SW 1271 (cell line): ENCODE measurements at places on chromosomes 1 and 21.
A peak's percentile ranks its signal among the peaks of the same experiment; 100 is the strongest.

DNA sequence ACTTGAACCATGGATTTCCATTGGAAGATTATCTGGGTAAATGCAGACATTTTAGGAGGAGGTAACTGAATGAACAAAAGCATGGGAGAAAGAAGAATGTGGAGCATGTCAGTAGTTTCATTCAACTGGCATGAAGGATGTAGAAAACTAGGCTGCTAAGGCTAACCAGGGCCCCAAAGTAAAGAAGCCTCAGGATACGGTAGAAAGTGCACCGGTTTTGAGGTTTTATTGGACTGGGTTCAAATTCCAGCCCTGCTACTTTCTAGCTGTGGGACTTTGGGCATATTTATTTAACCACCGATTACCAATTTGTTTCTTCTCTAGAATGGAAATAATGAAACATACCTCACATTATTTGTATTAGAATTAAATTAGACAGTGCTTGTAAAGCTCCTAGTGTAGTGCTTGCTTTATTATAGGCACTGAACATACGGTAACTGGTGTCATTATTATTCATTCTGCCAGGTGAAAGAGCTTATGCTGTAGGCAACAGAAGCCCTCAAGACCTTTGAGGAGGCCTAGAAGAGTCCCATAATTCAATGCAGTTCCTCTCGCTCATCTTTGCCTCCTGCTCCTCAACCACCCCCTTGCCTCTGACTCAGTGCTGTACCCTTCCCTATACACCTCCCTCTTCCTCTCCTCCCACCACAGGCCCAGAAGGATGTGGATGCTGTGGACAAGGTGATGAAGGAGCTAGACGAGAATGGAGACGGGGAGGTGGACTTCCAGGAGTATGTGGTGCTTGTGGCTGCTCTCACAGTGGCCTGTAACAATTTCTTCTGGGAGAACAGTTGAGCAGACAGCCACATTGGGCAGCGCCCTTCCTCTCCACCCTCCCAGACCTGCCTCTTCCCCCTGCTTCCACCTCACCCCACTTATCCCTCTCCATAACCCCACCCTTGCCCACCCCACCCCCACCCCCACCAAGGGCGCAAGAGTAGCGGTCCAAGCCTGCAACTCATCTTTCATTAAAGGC is 2.5 kb upstream of the CHTOP start:
- no peak for DNase-seq

GRCh38 chr21:18499761-18500376 is 96.3 kb upstream of the TMPRSS15 start:
- DNase-seq, result peak; percentile 12

DNA sequence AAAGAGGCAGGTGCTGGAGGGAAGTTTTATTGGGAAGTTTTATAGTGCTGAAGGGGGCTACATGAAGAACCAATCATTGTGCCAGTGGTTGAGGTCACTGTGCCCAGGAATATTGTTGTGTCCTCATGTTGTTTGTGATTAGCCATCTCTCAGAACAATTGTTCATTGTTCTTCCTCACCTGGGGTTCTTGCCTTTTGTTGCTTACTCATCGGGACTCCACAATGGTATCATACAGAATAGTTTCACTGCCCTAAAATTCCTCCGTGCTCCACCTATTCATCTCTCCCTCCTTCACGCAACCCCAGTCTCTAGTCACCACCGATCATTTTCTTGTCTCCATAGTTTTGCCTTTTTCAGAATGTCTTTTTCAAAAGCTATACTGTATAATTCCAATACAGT is 38.9 kb upstream of the CDC14A start:
- no peak for DNase-seq

DNA sequence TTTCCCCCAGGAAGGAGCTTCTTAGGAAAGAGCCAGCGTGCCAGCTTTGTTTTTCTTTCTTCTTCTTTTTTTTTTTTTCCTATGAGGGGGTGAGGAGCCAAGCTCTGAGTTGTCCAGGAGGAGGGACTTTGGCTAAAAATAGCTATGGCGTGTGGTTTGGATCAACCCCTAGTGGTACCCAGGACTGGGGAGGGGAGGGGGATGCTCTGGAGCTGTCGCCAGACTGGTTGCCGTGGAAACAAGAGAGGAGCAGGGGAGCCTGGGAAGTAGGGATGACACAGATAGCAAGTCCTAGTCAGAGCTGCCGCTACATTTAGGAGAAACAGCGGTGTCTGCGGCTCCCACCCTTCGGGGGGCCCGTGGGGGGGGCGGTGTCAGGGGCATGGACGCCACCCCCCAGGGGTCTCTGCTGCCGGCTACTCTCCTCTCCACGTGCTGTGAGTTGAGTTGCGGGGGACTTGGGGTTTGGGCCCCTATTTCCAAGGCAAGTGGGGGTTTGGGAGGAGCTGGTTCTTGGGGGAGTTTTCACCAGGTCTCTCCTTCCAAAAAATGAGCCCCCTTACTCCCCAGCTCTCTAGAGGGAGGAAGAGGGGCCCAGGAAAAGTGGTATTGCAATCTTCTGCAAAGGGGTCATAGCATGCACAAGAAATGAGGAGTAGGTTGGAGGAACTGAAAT is at the start of gene KCNJ9:
TSS of gene KCNJ9 (plus strand) at position 278 of the 676 bp plus-strand sequence. CDS start 2,493 bp downstream, outside the sequence.
- no peak for DNase-seq

DNA sequence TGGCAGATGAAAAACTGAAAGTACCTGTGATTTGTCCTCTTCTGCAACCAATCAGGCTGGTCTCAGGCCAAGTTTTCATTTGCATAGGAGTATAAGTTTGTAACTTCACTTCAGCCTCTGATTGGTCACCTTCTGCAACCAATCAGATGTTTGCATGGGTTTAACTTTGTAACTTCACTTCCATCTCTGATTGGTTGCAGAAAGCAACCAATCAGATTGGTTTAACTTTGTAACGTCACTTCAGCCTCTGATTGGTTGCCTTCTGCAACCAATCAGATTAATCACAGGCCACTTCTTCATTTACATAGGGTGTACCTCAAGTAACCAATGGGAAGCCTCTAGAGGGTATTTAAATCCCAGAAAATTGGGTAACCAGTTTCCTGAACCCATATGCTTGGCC is 18.9 kb upstream of the TUT4 start:
- no peak for DNase-seq

DNA sequence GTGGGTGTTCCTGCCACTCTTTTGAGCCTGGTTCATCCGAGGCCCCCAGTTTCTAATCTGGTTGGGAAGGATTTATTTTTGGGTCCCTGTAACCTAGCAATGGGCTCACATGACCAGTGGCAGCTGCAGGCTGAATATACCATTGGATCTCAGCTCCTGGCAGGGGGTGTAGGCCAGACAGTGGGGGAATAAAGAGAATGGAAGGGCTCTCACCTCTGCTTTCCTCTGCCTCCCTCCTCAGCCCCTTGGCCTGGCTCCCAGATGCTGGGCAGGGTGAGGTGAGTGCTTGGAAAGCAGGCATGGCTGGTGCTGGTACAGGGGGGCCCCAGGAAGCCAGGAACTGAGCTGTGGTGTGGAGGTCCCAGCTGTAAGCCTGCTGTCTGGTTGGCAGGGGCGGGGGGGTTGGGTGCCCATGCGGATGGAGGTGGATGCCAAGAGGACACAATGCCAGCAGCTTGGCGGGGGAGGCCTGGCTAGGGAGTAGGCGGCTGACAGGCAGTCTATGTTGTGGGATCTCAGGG is 3.6 kb upstream of the GPR61 start:
- no peak for DNase-seq

- DNase-seq, result no peak
These were observed 169.7 kb upstream of the RAB4A start for GRCh38 chr1:229101011-229101871.

GRCh38 chr21:15964236-15964855 is 234.6 kb downstream of the USP25 start:
- no peak for DNase-seq

DNA sequence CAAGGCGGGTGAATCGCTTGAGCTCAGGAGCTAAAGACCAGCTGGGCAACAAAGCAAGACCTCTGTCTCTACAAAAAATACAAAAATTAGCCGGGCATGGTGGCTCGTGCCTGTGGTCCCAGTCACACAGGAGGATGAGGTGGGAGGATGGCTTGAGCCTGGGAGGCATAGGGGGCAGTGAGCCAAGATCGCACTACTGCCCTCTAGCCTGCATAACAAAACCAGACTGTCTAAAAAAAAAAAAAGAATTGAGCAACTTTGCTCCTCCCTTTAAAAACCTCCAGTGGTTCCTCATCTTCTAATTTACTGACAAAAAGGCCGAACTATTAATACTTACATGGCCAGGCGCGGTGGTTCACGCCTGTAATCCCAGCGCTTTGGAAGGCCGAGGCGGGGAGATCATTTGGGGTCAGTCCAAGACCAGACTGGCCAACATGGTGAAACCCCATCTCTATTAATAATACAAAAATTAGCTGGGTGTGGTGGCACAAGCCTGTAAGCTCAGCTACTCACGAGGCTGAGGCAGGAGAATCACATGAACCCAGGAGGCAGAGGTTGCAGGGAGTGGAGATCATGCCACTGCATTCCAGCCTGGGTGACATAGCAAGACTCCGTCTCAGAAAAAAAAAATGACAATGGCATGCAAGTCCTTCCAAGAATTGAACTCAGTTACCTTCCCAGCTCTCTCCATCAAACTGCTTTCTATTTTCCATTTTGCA is 4.4 kb downstream of the ACBD3 start:
- peak; percentile 15 for DNase-seq

GRCh38 chr1:63705078-63705477 is 68.7 kb upstream of the ROR1 start:
- no peak for DNase-seq

GRCh38 chr1:45820173-45820572 is 16.8 kb downstream of the MAST2 start:
- no peak for DNase-seq

GRCh38 chr21:35395728-35396127 is 346.6 kb upstream of the RUNX1 start:
- no peak for DNase-seq

GRCh38 chr1:116690396-116690848 is 22.9 kb upstream of the IGSF3 start:
- DNase-seq, result no peak

DNA sequence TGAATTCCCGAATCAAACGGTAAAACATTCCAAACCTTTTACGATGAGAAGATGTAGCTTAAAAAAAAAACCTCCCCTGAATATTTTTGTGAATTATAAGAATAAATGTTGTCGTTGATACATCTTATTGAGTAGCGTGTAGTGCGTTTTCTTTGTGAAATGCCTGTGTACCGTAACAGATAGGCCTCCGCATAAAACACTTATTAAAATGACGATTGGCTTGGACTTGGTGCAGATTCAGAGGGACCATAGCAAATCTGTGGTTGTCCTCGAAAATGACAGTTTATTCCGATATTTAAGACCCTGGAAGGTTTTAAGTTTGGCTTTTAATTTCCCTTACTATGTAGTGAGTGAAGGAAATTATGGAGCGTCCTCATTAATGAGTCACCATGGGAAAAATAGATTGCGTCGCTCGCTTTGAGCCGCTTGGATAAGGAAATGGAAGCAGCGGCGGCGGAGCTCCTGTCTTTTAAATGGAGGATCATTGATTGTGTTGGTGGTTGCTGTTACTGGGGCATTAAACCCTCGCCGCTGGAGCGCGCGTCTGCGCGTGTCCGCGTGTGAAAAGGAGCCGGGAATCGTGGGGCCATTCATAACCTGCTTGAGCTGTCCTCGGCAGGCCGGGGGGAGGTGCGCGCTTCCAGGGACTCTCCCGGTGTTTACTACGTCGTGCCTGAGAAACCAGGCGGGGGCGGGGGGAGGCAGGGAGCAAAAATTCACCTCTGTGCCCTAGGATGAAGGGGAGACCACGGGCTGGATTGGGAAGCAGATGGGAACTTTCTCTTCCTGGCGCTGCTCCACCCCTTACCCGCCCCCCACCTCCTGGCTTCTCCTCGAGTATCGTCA is 1.6 kb downstream of the SPEN start:
- DNase-seq, result peak; percentile 25

- no peak for DNase-seq
These were observed 5.8 kb downstream of the TOR3A start for GRCh38 chr1:179087665-179088064.

DNA sequence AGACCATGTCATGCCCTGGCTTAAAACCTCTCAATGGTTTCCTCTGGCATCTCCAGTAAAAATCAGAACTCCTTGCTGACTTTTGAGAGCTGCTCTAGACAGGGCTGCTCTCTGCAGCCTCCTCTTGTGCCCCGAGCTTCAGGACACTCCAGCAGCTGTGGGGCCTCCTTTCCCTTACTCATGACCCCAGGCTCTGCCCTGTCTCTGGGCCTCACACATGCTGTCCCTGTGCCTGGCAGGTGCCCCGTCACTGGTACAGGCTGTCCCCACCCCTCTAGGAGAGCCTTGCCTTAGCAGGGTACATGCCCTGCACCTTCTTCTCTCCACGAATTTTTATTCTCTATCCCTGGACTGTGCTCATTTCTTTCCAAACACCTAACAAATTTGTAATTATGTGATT is 43.2 kb downstream of the HIVEP3 start:
- DNase-seq, result no peak

DNA sequence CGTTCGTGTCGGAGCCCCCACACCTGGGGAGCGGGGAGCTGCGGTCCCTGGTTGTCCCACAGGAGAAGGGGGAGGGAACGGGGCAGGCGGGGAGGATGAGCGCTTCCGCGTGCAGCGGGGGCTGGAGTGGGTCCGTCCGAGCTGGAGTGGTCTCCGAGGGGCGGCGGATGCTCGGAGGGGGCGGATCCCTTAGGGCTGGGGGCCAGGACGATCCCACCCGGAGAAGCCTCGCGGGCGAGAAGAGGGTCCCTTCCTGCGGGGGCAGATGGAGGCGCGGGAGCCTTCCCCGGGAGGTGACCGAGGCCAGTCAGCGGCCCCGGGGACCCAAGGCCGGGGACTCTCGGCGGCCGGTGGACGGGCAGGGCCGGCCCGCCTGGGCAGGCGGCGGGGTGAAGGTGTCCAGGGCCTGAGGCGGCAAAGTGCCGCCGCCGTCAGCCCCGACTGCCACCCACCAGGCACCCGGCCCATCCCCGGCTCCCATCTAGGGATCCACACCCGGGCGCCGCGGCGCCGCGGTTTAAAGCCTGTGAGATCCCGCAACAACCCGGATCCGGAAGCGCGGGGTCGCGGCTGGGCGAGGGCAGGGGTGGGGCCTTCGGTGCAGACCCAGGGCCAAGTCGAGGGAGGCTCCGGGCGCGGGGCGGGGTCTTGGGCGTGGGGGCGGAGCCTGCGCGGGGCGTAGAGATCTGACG is 5.3 kb upstream of the CCDC27 start:
- DNase-seq, result peak; percentile 57

DNA sequence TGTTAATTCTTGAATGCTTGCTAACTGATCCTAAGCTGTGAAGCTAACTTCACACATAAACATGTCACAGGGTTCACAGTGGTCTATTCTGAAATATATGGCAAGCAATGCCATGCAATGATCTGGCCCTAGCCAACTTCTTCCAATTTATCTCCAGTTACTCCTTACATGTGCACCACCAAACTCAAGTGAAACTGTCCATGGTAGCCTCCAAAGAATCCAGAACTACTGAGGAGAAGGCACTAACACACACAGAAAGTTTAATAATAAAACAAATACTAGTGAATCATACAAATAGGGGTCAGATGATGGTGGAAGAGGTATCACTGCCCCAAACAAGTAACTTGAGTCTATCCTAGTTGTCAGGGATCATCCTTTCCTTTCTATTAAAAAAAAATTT is 172.6 kb upstream of the RAB4A start:
- DNase-seq, result no peak

- no peak for DNase-seq
These were observed 51.4 kb downstream of the RHBG start for GRCh38 chr1:156420205-156421061.

- DNase-seq, result peak; percentile 49
These were observed 730 bp upstream of the PHF13 start for GRCh38 chr1:6612641-6613360.
